ENCODE measurements at places on chromosomes 12 and 14. TPM values are rescaled to one million over a fixed set of nuclear protein-coding genes. Genes with fewer than 3 reads are reported as not detected.

Gene ARMH4
- total RNA-seq: not detected

- peaks cover 8% of the 10 kb centered on the region for H3K27me3 ChIP-seq
- no peak for DNase-seq
- H3K4me3 ChIP-seq: no peak overlapping the region
- H3K4me1 ChIP-seq: peaks cover 5% of the 10 kb centered on the region
Measured at GRCh38 chr12:9933958-9934357, 1.8 kb upstream of the CLEC2A start.

Gene DPF3
- total RNA-seq: 11.8 TPM

Gene CCDC197
- total RNA-seq: not detected

DNA sequence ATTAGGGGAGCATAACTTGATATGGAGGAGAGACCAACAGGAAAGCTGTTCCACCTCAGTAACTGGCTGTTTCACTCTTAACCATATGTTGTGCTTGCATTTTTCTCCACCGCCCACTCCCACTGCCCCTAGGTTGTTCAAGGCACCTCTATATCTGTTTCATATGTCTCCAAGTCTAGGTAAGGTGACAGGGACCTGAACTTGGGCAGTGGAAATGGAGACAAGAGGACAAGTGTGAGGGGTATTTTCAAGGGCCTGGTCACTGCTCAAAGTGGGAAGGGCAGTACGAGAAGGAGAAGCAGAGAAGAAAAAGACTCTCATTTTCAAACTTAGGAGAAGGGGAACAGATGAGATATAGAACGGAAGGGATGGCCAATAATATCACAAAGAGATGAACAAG lies 3.1 kb downstream of the SLC38A1 start:
- no peak overlapping the region for H3K4me3 ChIP-seq
- no peaks in the 10 kb centered on the region for H3K36me3 ChIP-seq
- no peaks in the 10 kb centered on the region for H3K27me3 ChIP-seq
- no peak for DNase-seq
- no peak overlapping the region for H3K27ac ChIP-seq

All from natural killer cell treated with Interleukin-12 subunit alpha and Interleukin-12 subunit beta and Interleukin-15 and Interleukin-18, amount 100 ng/mL, for 72 hours (primary cell).